Panc1 (cell line): ENCODE measurements at places on chromosomes 5 and 9. TPM values are rescaled to one million over a fixed set of nuclear protein-coding genes. Genes with fewer than 3 reads are reported as not detected.
A peak's percentile ranks its signal among the peaks of the same experiment; 100 is the strongest.

- H3K27me3 ChIP-seq, result no peaks in the 10 kb centered on the region
- H3K4me3 ChIP-seq, result peak overlapping the region; percentile 61
- no peaks in the 10 kb centered on the region; the same call in 1 of the 2 replicates for H3K36me3 ChIP-seq
- no peak for DNase-seq
Measured at GRCh38 chr9:5438301-5439162, 807 bp upstream of the PLGRKT start.

The SHB gene
- 59.9 TPM for total RNA-seq

GRCh38 chr9:77800924-77801551 is 152.9 kb upstream of the GNA14 start:
- DNase-seq, result no peak
- no peaks in the 10 kb centered on the region for H3K4me1 ChIP-seq
- no peaks in the 10 kb centered on the region for H3K27me3 ChIP-seq
- H3K27ac ChIP-seq, result no peak overlapping the region
- no peaks in the 10 kb centered on the region for H3K36me3 ChIP-seq

The OTP gene
- total RNA-seq, result 0.05 TPM

The FSTL4 gene
- total RNA-seq, result 0.18 TPM

DNA sequence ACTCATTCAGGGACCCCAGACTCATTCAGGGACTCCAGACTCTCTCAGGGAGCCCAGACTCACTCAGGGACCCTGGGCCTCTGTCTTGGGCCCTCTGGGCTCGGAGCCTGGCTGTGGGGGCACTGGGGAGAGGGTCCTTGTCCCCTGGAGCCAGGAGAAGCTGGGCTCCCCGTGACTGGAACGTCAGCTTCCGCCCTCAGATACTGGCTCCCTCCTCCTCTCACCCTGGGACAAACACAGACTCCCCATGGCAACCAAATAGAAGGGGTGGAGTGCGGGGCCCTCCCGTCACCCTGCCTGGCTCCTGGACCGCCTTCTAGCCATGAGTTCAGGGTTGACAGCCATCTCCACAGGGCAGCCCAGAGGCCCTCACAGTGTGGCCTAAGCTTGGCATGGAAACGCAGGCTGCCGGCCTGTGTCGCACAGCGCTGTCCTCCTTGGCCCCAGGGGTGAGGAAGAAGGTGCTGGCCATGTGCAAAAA is 27.6 kb downstream of the ZDHHC11B start:
- DNase-seq, result no peak
- H3K4me3 ChIP-seq, result no peak overlapping the region
- H3K27ac ChIP-seq, result no peak overlapping the region
- H3K27me3 ChIP-seq, result no peaks in the 10 kb centered on the region
- peaks cover 8% of the 10 kb centered on the region; the same call in 1 of the 2 replicates for H3K4me1 ChIP-seq

DNA sequence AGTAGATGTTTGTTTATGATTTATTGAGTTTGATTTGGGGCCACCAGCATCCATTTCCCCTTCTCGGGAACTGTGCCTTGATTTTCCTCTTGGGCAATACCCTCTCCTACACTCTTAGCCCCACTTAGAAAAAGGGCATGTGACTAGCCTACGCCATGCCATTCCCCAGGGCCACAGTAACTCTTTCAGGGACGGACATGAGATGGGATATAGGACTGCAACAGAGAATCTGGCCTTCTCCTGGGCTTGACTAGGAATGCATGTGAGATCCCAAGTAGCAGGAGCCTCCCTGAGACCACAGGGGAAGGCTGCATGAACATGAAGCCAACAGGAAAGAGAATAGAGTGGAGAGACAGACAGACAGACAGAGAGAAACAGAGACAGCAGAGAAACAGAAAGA is 30.7 kb upstream of the SPARC start:
- H3K4me3 ChIP-seq, result no peak overlapping the region
- no peak for DNase-seq
- peaks cover 14% of the 10 kb centered on the region for H3K4me1 ChIP-seq
- peak overlapping the region; percentile 75 for H3K27ac ChIP-seq
- no peaks in the 10 kb centered on the region for H3K27me3 ChIP-seq

- no peak overlapping the region for H3K27ac ChIP-seq
- DNase-seq, result no peak
- H3K36me3 ChIP-seq, result no peaks in the 10 kb centered on the region
- no peaks in the 10 kb centered on the region for H3K4me1 ChIP-seq
- no peaks in the 10 kb centered on the region; the same call in 1 of the 2 replicates for H3K27me3 ChIP-seq
Measured at GRCh38 chr5:62152394-62153087, 153.5 kb upstream of the KIF2A start.

- H3K4me3 ChIP-seq, result no peak overlapping the region
- no peaks in the 10 kb centered on the region for H3K4me1 ChIP-seq
- no peaks in the 10 kb centered on the region for H3K27me3 ChIP-seq
Measured at GRCh38 chr9:20409321-20410092, 212.8 kb downstream of the MLLT3 start.
